ENCODE measurements at places on chromosomes 1 and 21.

DNA sequence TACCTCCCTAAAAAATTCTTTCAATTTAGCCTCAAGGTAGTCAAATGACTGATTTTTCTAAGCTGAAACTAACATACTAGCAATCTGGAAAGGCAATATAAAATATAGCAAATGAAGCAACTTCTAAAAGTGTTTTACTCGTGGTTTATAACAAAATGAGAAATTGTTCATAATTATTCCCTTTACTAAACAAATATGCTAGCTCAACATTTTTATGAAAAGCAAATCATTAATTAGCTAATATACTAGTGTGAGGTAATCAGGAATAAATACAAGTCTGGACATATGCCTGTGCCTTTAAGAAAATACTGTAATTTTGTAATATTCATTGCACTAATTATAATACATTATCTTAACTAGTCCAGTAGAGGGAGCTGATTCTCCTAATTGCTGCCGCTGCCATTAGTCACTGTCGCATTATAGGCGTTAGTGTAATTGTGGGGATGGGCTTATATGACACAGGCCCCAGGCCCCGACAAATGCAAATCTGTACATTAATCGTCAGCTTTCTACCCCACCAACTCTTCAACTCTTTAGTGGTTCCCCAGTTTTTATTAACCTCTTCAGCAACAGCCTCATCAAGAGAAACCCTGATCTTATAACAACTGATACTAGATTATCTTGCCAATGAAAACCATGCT is 160.9 kb downstream of the GABPA start:
- no peak for DNase-seq

GRCh38 chr1:117575586-117576225 is 30.1 kb upstream of the TENT5C start:
- no peak for DNase-seq

DNA sequence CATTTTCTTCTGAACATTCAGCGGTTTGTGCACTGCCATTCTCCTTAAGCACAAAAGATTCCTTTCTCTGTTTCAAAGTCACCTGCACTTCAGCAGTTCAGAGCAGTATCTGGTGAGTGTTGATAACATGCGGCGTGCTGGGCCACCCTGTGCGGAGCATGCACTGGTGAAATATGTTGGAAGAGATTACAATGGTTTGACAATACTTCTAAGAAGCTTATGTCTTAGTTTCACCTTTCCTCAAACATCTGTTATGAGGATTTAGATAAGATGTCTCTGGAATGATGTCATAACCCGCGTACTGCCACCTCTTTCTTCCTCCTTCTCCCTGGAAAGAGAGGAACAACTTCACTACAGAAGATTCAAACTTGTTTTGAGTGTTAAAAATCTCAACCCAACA is 650.3 kb downstream of the AJAP1 start:
- no peak for DNase-seq

- DNase-seq, result no peak
Measured at GRCh38 chr1:64505232-64505943, 35.5 kb downstream of the CACHD1 start.

DNA sequence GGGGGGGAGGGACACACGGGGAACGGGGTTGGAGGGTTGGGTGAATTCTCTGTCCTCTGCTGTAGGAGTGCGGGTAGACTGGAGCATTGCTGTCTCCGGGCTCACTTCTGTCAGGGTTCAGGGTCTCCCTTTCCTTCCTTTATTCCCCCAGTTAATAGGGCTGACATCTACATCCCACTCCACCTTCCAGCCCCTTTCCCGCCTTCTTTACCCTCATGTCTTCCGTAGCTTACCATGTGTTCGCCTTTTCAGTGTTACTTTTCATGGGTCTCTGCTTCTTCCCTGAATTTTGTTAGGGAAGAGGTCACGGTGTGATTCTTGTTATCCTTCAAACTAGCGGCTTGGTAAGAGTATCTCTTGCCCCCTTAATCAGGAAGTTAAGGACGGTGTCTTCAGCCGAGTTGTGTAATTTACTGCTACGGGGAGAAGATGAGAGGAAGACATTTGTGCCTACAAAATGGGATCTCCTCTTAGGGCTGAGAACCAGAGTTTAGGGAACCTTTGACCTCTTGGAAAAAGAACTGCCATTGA is 917 bp downstream of the RAP1A start:
- no peak for DNase-seq

DNA sequence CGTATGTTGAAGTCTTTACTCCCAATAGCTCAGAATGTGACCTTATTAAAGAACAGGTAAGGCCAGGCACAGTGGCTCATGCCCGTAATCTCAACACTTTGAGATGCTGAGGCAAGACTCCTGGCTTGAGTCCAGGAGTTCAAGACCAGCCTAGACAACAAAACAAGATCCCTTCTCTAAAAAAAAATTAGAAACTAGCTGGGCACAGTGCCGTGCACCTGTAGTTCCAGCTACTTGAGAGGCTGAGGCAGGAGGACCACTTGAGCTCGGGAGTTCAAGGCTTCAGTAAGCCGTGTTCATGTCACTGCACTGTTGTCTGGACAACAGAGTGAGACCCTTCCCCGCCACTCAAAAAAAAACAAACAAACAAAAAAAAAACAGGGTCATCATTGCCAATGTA is 171.3 kb downstream of the RERE start:
- DNase-seq, result no peak

- no peak for DNase-seq
Measured at GRCh38 chr21:39197448-39198233, 14.4 kb upstream of the PSMG1 start.

GRCh38 chr21:37548521-37548981 is 182.0 kb downstream of the DYRK1A start:
- DNase-seq, result no peak

DNA sequence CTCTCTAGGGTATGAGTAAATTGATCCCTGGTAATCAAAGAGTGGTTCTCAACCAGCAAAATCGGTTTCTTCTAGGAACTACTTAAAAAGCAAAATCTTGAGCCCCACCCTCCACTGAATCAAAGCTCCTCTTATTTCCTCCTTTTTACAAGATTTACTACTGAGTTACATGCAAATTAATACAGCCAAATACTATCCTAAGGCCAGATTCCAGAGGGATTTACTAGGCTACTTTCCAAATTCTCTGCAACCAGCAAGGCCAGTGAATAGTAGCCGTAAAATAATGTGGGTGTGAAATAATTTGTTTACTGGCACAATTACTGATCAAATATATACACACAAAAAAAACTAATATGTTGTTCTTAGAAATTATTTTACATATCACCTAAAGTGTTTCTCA is 1583.8 kb downstream of the NCAM2 start:
- DNase-seq, result no peak

DNA sequence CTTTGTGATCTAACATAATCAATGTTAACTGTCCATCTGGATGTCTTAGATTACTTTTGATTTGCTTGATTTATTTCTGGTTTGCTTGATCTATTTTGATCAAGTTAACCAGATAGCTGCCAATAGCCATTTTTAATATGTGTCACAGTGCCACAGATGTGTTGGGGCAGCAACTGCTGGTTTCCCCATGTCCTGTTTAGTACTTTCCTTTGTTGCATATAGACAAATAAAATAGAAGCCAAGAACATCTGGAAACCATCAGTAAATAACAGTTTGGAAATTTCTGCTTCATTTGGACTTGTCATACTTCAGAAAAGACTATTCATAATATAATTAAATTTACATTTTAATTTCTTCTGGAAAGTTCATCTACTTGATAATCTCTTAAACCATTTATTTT is 145.6 kb upstream of the C21orf91 start:
- no peak for DNase-seq

GRCh38 chr1:161781995-161782394 is 15.9 kb downstream of the ATF6 start:
- no peak for DNase-seq

DNA sequence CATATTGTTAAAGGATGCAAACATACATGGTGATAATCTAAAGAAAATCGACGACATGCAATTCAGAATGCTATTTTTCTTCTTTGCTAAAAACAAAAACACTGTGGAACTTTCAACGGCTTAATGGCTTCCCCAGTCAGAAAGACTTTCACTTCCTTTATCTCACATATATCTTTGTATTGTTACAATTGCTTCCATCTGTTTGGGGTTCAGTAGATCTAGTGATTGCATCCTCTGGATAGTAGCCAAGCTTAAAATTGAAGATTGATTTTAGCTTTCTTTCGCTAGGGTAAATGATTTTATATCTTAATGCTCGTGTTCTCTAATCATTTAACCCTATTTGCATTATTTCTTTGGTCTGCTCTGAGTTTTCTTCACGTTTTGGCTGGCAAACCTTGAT is 31.8 kb upstream of the ADAMTS1 start:
- DNase-seq, result no peak

GRCh38 chr1:19088717-19089442 is 121.2 kb downstream of the UBR4 start:
- no peak for DNase-seq

- DNase-seq, result no peak
Measured at GRCh38 chr21:26096494-26097371, 73.8 kb downstream of the APP start.

DNA sequence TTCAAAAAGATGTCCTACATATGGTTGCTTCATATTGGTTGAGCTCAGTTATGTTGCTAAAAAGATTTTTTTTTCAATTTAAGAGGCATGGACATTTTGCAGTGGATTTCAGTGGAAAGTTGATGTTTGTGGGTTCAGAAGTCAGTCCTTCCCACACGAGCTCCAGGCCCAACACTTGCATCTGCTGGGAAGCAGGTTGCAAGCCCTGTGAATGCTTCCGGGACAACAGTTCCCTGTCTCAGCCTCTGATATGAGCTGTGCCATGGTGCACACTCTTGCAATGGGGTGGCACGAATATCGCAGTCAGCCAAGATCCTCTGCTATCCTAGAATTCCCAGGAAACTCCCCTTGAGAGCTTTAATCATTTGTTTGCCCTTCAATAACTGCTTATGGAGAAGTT is 30.3 kb upstream of the ABCG1 start:
- DNase-seq, result no peak

DNA sequence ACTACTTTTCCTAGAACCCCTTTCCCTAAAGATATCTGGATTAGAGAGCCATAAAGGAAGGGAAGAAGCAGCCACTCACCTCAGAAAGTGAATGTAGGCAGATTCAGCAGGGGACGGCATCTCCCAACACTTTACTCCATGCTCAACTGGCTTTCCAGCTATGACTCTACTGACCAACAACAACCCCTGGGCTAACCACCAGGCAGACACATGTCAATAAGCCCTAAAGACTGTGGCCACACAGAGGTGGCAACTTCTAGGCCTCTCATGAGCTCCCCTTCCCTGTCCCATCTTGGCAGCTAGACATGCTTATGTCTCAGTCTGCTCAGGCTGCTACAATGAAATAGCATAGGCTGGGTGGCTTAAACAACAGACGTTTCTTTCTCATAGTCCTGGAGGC is 214.0 kb upstream of the ZP4 start:
- no peak for DNase-seq

DNA sequence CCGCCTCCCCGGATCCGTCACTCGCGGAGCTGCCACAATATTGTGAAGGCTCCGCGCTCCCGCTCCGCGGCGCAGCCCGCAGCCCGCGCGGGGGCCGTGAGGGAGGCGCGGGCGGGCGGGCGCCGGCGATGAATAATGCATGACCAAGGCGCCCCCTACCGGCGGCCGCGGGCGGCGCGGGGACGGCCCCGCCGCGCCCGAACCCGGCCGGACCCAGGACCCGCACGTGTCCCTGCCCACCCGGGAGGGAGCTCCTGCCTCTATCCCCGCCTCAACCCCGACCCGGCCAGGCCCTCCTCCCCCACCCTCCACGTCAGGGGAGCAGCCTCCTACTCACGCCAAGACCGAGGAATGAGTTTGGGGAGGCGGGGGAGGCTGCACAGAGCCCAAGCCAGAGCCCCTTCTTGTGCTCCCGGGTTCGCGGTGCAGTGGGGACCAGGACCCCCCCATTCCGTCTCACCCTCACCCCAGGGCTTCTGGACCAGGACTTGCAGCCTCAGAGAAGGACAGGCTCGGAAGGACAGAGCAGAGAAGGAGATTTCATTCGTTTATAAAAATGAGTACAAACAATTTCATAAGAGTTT is 70.8 kb upstream of the CASZ1 start:
- DNase-seq, result peak; percentile 35

Measured in activated T-helper 1 cell treated with anti-CD3 and anti-CD28 coated beads, Interleukin-2, amount 50 U/mL, for 16 hours (primary cell).